ENCODE measurements at places on chromosomes 2 and 18.
A peak's percentile ranks its signal among the peaks of the same experiment; 100 is the strongest.

DNA sequence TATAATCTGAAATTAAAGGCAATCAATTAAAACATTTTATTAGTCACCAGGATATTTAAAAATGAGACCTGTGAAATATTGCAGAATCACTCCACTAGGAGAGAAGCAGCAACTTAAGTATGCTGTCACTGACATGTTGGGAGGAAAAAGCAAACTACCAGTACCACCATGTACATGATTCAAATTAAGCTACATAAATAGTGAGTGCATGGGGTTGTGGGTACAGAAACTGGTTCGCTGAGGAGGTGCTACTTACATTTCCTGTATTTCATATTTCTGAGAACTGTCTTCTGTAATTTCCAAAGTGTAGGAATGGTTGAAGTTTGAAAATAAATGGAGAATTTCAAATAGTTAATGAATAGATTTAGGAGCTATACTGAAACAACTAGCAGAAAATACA, 7.9 kb upstream of the NR4A2 start:
- no peak for DNase-seq

DNA sequence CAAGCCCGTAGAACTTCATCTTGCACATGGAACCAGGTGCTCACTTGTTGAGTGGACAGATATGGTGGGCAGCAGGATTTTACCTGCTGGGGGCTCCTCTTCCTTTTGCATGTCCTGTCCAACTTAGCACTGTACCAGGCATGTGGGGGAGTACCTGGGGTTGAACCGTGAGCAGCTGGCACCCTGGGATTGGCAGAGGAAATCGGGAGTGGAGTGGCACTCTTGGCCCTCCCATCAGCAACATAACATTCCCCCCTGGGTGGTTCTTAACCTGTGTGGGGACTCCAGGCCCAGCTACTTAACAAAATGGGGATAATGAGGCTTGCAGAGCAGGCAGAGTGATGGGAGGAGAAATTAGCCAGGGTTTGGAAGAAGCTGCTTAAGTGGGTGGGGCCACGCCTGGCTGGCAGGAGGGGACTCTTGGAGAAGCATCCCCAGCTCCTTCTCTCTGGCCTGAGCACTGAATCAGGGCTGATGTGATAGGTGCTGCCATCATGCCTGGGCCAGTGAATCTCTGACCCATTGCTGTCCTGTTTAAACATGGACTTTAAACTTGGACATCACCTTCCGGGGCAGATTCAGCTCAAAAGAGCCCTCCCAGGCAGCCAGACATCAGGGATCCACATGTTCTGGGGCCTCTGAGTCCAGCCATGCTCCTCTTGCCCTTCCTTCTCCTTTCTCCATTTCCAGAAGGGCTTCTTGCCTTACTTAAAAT, 15.5 kb downstream of the FOSL2 start:
- DNase-seq = no peak

GRCh38 chr2:36362291-36362690, 6.7 kb downstream of the CRIM1 start:
- no peak for DNase-seq

- no peak for DNase-seq
These were observed 20.9 kb upstream of the CCBE1 start for GRCh38 chr18:59718108-59718463.

DNA sequence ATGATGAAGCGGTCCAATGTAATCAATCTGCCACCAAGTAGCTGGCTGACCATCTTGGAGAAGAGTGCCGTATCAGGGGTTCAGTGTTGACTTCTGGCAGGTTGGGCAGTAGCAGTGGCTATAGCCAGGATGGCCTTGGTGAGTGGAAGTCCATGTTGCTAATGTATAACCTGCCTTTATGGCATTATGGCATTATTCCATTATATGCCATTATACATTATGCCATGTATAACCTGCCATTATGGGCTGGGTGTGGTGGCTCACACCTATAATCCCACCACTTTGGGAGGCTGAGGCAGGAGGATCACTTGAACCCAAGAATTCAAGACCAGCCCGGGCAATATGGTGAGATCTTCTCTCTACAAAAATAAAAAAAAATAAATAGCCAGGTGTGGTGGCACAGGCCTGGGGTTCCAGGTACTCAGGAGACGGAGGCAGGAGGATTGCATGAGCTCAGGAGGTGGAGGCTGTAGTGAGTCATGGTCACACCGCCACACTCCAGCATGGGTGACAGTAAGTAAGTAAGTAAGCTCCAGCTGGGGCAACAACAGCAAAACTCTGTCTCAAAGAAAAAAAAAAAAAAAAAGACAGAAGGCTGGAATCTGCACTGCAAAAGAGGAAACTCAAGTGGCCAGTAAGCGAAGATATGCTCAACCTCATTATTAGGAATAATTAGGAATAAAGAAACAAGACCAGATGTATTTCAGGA, 24.4 kb upstream of the EMILIN2 start:
- no peak for DNase-seq

DNA sequence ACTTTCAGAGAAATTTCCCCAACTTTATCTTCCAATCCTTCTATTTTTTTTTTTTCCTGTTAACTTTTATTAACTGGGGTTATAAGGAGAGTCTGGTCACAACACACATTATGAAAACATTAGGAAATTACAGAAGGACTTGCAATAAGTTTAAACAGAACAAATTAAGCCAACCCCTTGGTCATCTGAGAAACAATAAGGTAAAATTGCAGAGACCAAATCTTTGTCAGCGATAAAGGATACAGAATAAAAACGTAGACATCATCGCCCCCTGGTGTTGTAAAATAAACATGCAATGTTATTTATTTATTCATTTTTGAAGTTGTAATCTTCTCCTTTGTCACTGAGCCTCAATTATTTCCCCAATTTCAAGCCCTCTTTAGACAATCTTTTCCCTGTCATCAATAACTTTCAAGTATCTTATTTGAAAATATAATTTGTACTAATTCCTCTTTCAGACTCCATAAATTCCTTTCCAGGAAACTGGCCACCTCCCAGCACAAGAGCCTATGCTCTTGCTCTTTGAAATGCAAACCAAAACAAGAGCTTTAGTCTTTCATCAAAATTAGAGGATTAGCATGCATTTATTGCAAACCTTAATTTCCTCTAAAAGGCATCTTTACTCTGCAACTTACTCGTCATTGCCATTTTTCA, 19.5 kb downstream of the G6PC2 start:
- DNase-seq = peak; percentile 69

GRCh38 chr18:2486426-2486825, 84.9 kb downstream of the METTL4 start:
- DNase-seq = no peak

DNA sequence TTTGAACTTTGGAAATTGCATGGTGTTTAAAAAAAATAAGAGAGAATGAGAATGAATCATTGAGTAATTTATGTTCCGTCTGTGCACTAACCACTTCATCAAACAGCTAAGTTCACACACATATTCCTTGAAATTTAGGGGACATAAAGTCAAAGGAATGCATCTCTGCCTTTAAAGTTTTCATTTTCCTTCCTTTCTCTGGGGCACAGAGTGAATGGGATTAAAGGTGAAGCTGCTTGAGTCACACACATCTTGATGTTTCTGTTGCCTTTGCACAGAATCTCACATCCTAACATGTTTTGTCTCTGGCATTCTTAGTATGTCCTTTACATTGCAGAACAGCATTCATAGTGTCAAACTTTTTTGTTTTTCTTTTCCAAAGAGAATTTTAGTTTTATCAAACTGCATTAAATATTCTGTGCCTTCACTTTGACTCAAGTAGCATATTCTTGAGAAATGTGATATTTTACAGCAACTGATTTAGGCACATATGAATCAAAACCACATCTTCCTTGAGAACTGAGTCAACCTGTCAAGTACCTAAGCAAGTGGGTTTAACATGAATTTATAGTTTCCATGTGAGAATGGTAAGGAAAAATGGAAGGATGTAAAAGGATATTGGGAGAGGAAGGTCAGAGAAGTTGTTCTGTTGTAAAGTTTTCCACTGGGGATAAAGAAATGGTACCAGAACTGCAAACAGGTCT, 169.1 kb upstream of the THUMPD2 start:
- no peak for DNase-seq

DNA sequence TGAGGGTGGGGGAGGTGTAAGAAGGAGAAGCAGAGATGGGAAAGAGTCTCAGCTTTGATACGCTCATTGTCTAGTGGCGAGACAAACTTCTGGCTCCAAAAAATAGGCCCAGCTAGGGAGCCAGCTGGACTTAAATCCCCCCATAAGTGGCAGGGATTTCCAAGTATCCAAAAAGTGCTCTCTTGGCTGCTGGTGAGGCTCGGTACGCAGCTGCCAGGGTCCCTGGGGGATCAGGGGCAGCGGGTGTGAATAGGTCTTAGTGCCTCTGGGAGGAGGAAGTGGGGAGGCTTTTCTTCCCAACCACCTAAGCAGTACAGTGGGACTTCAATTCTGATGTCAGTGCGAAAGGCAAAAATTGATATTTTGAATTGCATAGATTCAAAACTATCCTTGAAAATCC, 73.5 kb downstream of the ALK start:
- DNase-seq = no peak

- DNase-seq = no peak
These were observed 129.8 kb upstream of the SH3BP4 start for GRCh38 chr2:234821946-234822475.

GRCh38 chr2:28628987-28629386, 122.6 kb upstream of the PPP1CB start:
- no peak for DNase-seq

- no peak for DNase-seq
These were observed 326.3 kb upstream of the ZNF521 start for GRCh38 chr18:25678221-25678620.

DNA sequence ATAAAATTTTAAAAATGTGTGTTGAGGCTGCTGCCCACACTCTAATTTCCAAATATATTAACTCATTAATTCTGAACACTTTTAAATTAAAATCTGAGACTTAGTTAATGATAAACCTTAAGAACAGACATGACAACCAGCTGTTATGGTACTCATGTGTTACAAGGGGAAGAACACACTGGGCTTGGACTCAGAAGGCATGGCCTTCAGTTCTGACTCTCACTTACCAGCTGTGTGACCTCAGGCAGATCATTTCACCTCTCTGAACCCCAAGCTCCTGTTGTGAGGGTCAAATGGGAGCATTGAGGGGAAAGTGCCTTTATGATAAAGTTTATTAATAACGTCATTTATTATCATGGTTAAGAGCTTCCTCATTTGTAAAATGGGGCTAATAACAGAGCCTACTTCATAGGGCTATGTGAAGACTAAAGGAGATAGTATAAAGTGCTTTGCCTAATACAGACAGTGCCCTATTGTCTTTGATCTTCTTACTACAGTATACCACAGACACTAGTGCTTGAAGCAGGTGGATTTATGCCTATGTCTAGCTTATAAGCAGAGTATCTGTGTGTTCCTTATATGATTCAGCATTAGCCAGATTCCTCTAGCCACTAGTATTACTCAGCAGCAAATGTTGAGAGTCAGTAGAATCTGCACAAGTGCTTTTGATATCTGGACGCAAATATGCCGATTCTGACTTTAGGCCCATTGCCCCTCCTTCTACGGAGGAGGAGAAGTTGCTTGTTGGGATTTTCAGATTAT, 99.6 kb downstream of the SGPP2 start:
- DNase-seq = no peak

DNA sequence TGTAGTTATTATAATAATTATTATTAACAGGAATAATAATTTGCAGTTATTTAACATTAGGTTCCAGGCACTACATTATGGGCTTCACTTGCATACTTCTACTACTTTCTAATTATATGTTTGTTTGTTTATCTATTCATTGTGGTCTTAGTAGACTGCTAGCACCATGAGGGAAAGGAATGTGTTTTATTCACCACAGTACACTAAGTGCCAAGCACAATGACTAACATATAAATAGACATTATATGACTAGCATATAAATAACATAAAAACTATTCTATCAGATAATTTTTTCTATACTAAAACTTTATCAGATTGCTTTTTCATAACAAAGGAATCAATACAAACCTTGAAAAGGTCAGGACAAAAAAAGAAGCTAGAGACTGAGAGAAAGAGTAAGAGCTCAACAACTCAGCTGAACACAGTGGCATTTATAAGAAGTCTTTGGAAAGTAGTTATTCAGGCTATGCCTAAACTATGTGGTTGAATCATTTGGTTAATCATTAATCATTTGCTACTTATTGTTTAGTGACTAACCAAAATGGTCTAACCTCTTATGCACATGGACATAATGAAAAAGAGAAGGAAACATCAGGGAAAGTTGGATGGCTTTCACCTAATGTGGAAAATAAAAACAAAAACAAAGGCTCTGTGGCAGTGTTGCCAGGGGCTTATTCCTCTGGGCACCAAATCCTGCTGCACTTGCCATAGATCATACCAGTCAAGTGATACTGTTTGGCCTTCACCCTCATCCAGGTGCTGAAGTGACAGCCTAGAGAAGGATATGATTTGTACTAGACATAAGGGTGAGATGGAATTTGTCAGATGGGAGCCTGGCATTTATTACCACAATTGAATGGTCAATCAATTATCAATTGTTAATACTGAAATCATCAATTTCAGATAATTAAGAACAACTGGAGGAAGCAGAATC, 174.9 kb downstream of the ETAA1 start:
- no peak for DNase-seq

- DNase-seq = no peak
These were observed 228.1 kb downstream of the RBM43 start for GRCh38 chr2:151033271-151034248.

GRCh38 chr2:7363906-7364305, 446.7 kb downstream of the RNF144A start:
- DNase-seq = peak; percentile 13

GRCh38 chr2:175154661-175155082, 13.3 kb downstream of the ATF2 start:
- no peak for DNase-seq

DNA sequence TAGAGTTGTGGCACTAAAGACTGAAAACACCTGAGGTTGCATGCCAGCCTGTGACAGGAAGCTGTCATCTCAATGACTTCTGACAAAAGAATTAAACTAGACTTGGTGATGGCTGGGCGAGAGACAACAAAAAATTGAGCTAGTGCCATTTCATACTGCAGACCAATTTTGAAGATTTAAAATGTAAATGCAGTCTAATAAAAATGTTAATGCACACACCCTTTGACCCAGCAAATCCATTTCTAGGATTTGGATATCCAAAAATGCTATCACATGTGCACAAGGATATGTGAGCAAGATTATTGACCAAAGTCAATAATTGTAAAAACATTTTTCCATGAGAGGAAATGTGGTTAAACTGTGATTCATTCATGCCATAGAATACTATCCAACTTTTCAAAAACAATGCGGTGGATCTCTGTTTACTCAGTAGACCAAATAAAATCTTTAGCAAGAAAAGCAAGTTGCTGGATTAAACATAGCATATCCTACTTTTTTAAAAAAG, 5.6 kb downstream of the FBXO36 start:
- DNase-seq = no peak

GRCh38 chr2:99771681-99772333, 282.0 kb upstream of the REV1 start:
- no peak for DNase-seq

- DNase-seq = no peak
These were observed 9.0 kb downstream of the SETBP1 start for GRCh38 chr18:44689736-44690135.

Measured in NAMALWA (cell line).